Gastroesophageal sphincter (tissue), 4 donors: ENCODE measurements at places on chromosomes 5 and 9. TPM values are rescaled to one million over a fixed set of nuclear protein-coding genes. Genes with fewer than 3 reads are reported as not detected.

DNA sequence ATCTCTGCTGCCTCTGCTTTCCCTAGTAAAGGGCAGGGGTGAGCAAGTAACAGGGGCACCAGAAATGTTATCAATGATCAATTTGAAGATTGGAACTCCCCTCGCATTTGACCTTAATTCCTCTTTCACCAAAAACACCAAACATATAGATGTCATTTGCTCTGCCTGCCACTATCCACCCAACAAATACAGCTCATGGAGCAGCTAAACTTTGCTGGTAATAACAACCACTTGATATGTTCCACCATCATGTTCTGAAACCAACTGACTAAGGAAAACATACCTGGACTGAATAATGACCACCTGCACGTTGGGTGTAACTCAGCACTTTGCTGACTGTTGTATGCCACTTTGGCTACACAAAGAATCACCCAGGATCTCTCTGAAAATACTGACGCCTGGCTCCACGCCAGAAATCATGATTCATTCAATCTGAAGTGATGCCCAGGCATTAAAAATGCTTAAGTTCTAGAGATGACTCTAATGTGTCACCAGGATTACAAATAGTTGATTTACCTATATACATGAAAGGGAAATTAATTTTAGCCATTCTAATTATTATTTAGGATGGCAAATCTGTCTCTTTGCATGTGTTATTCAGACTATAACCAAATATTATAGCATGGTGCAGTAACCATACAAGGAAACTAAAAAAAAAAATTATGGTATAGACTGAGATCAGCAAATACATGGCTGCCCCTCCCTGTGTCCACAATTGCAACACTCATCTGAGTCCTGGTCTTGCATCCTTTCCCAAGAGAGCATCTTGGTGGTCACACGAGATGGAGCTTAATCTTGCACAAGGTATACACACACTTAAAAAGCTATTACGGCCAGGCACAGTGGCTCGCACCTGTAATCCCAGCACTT lies 43.1 kb upstream of the TTC39B start:
- ATAC-seq: no peak

The PCDHGA11 gene
- total RNA-seq: 1.9 TPM

DNA sequence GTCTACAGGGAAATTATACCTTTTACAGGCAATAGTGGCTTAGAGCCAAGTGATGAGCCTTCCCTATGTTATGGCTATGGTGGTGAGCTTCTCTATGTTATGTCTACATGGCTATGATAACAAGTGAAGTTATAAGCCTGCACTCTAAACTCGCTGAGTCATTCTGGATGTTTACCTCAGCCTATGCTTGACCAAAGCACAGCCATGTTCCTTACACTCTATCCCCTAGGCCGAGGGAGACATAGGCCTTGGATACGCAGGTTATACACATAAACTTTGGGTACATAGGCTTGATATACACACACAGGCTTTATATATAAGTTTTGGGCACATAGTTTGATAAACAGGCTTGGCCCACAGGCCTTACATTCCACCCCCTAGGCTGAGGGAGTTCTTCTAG lies 13.8 kb downstream of the DMAC1 start:
- no peak for ATAC-seq

- ATAC-seq: no peak
These were observed 133.6 kb downstream of the NFIB start for GRCh38 chr9:14180093-14180959.

The STING1 gene
- 36.3 TPM for total RNA-seq

- no peak for ATAC-seq
These were observed 272.1 kb upstream of the IZUMO3 start for GRCh38 chr9:24817756-24818155.

GRCh38 chr9:138022121-138022741 lies 144.6 kb downstream of the CACNA1B start:
- ATAC-seq: no peak

The HTR1A gene
- total RNA-seq: not detected

The TEK gene
- 25.3 TPM for total RNA-seq

DNA sequence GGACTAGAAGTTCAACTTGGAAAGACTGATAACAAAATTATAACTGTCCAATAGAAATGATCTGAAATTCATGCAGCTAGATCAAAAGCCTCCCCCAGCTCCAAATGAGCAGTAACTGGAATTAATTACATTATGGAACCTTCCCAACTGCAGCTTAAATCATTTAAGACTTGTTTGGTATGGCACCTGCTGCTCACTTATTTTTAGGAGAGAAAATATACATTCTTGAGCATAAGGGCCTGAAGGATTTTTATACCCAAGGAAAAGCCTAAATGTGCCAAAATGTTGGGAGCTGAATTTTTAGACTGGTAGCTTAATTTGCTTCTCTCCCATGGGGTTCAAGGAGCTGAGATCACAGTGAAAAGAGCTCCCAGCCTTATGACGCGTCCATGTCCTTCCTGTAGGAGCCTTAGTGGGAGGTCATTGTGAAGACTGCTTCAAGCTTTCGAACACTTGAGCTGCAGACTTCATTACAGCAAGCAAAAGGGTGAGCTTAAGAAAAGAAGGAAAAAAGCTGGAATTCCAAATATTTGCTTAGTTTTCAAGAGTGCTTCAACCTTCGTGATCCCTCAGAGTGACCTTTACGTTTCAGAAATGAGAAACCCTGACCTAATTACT lies 276.0 kb downstream of the DMAC1 start:
- no peak for ATAC-seq

DNA sequence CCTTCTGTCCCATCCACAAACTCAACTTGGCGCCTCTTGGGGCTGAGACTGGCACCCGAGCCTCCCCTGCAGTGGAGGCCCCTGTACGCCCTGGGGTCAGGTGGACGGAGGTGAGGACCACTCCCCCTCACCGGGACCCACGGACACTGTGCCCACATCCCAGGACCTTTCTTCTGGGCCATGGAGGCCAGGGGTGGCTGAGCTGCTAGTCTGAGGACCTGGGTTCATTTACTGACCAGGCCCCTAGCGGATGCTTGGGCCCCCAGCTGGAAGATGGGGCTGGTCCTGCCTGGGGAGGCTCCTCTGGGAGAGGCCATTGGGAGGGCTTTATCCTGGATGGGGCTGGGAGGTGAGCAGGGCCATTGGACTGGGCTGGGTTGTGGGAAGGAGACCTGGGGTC lies 16.9 kb upstream of the SLC6A19 start:
- ATAC-seq: no peak

The SLC25A46 gene
- total RNA-seq: 53.2 TPM

The SLC46A2 gene
- not detected for total RNA-seq

DNA sequence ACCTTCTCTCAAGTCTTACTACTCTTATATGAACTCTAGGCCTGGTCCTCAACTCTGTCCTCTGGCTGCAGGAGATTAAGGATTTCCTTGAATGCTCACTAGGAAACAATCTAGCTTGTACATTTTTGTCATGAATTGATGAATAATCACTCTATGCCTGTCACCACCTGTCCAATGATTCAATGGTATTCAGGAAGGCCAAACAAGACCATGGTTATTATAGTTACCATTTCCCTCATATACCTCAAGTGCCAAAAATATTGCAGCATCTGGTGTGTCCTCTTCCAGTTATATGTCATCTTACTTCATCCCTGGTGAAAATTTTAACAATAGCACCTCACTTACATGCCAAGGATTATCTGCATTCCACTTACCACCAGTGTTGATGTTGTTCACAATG lies 179.0 kb upstream of the MOCS2 start:
- ATAC-seq: no peak

DNA sequence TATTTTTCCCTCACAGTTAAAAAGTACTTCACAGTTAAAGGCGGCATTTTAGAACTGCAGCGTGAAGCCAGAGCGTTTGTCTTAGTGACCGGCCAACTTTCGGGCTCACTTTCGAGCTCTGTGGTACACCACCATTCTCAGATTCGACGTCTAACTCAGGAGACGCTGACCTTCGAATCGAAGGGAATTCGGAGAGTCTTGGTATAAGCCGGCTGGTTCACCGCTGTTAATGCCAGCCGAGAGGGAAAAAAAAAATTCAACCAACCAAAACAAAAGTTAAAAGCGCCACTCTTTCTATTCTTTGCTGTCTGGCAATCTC lies 544 bp upstream of the SNX24 start:
- peak; percentile 1 for ATAC-seq

DNA sequence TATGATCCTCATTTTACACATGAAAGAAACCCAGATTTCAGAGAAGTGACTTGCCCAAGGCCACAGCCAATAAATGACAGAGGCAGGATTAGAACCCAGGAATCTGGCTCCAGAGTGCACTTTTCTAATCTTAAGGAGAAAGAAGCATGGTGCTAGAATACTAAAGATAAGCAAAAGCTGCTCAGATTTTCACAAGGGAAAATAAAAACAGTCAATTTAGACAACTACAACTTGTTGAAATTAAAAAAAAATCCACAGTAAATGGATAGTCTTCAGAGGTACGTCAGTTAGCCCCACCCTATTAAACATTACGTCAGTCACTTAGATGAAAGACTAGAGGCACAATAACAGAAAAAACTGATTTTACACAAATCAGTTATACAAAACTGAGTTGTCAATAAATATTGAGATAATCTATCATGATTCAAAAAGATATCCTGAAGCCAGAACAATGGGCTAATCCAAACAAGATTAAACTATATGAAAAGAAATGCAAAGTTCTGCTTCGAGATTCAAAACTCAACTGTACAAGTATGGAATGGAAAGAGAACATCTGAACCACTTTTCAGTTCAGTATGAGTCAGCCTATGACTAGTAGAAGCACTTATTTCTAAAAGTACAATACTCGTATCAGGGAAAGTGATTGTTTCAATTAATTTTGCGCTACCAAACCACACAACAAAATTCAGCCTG lies 9.3 kb downstream of the TMEM245 start:
- peak; percentile 70 for ATAC-seq

- peak; percentile 90 for ATAC-seq
These were observed 389.1 kb downstream of the ENC1 start for GRCh38 chr5:74251141-74252035.

The BRINP1 gene
- total RNA-seq: not detected

DNA sequence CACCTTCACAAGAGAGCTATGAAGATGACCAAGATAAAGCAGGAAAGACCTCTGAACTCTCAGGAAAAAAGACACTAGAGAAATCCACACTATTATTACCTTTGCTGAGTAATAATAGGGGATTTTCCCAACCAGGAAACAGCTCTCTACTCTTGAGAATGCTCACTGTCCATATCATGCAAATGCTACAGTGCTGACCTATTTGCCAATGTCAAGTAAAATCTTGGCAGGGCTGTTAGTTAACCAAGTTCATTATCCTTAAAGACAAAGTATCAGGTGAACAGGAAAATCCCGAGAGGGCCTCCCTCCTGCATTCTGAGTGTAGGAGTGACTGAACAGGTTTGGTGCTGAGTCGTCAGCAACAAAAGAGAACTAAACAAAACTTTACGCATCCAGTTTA lies 306.6 kb downstream of the ACTL7B start:
- no peak for ATAC-seq

DNA sequence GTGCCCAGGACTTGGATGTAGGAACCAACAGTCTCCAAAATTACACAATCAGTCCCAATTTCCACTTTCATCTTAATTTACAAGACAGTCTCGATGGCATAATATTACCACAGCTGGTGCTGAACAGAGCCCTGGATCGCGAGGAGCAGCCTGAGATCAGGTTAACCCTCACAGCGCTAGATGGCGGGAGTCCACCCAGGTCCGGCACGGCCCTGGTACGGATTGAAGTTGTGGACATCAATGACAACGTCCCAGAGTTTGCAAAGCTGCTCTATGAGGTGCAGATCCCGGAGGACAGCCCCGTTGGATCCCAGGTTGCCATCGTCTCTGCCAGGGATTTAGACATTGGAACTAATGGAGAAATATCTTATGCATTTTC lies 837 bp downstream of the PCDHB2 start:
- ATAC-seq: no peak

The HEMGN gene
- not detected for total RNA-seq

The PTPDC1 gene
- 18.0 TPM for total RNA-seq

The SOHLH1 gene
- total RNA-seq: not detected

The OTP gene
- not detected for total RNA-seq

DNA sequence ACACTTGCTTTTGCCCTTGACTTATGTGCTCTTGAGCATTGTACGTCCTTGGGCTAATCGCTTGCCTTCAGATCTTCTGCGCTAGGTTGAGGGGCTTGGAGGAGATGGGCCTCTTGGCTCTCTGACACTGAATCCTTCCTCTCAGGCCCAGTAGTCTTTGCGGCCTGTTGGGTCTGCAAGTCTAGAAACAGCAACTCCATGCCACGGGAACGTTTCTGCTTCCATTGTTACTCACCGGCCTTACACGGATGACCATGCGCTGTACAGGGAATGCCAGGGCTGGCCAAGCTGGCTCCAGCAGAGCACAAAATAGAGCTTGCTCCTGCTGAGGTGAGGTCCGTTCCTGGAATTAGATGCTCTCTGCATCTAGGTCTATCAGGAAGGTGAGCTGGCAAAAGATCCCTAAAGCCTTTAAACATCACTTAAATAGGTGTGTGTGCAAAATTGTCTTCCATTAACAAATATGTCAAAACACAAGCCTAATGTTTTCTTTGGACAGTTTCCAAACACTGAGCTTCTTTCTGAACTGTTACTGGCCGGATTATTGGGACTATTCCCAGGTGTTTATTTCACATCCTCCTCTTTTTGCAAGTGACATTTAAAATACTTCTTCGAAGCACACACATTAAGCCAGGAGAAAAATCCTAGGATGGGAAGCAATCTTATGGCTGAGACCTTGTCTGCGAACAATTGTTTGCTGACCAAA lies 29.7 kb downstream of the DAPK1 start:
- ATAC-seq: no peak

DNA sequence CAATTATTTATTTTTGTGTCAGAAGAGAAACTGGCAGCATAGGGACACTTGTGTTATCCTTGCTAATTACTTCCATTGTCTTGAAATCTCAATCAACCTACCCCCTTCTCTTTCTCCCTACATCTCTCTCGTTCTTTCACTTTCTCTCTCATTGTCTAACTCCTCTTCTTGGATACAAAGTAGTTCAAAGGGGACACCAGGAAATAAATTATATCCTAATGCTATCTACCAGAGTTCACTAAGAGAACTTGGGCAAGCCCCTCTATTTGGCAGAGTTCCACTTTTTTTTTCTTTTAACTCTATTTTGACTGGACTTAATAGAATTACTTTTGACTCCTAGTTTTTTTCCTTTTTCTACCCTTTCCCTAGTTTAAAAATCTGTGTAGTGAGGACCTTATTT lies 102.2 kb downstream of the MEF2C start:
- no peak for ATAC-seq

DNA sequence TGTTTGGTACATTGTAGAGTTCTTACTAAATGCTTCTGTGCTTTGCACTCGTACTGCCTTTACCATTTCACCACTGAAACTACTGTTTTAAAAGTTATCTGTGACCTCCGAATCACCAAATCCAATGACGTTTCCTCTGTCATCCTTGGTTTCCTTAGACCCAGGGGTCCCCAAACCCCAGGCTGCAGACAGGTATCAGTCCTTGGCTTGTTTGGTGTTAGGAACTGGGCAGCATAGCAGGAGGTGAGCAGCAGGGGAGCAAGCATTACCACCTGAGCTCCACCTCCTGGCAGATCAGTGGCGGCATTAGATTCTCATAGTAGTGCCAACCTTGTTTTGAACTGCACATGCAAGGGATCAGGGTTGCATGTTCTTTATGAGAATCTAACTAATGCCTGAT lies 26.8 kb upstream of the APC start:
- no peak for ATAC-seq

The C8G gene
- not detected for total RNA-seq

- no peak for ATAC-seq
These were observed 11.1 kb upstream of the PAIP1 start for GRCh38 chr5:43567967-43568366.

The FRRS1L gene
- total RNA-seq: 11.3 TPM

- ATAC-seq: no peak
These were observed 264.6 kb upstream of the CLINT1 start for GRCh38 chr5:158123595-158123994.

The P4HA2 gene
- 40.6 TPM for total RNA-seq
